Foreskin melanocyte (primary cell): ENCODE measurements at places on chromosomes 1 and 21.

DNA sequence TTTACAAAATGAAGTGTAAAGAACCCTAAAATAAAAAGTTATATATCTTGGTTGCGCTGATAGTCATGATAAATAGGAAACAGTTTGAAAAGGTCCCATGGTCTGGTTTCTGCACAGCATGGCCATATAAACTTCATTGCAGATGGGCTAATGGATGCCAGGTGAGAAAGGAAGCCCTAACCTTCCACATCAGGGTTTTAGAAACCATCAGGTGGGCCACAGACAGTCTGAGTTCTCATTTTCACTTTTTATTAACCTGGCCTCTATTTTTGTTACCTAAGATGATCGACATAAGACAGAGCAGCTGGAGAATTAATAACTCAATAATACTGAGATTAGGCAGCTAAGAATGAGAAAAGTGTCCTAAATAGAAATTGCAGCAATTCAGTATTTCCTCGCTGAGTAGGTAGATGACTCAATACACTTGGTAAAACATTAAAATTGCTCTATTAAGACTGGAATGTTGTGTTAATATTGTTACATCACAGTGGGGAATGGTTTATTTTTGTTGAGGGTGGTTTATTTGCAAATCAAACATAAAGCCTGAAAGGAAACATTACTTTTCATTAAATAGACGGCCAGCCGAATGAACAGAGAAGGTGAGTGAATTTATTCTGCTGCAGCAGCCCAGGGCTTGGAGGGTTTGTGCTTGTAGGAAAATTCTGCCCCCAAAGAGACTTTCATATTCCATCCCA, 21.1 kb downstream of the C1orf21 start:
- DNase-seq = no peak

DNA sequence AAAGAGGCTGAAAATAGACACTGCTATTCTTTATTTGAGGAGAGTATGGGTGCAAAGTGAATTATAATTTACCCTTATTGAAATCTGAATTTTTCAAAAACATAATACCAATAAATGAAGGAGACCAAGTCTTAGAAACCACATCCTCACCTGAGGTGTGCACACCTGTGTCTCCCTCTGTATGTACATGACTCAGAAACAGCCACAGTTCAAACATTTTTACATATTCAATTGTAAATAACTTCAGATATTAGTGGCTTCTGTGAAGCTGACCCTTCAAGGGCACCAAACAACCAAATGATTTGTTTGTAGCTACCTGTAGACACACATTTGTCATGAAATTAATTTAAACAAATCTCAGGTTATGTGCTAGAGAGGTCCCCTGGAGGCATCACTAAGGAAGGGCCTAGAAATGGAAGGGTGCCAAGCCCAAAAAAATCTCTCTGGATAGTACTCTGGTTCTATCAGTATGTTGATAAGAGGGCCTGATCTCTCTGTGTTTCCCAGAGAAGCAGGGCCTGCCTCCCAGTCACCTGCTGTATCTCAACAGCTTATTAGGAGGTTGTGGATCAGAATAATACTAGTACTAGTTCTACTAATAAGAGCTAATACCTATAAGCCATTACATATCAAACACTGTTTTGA, 28.1 kb downstream of the ERI3 start:
- no peak for DNase-seq

DNA sequence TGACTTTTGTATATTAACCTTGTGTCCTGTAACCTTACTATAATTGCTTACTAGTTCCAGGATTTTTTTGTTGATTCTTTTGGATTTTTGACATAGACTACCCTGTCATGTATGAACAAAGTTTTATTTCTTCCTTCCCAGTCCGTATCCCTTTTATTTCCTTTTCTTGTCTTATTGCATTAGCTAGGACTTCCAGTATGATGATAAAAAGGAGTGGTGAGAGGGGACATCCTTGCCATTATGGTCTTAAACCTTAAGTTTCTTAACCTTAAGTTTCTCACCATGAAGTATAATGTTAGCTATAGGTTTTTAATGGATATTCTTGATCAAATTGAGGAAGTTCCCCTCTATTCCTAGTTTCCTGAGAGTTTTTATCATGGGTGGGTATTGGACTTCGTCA, 24.5 kb upstream of the TBX19 start:
- no peak for DNase-seq

GRCh38 chr1:182952677-182953444, at the start of gene SHCBP1L:
SHCBP1L (minus strand) TSS chr1:182953166; CDS start chr1:182953133, 33 bp downstream.
- no peak for DNase-seq

GRCh38 chr1:227869279-227869842, 53.9 kb downstream of the PRSS38 start:
- DNase-seq = no peak

- no peak for DNase-seq
Measured at GRCh38 chr1:243393096-243393495, 137.3 kb downstream of the SDCCAG8 start.

GRCh38 chr1:160997323-160998038, 23.5 kb downstream of the F11R start:
- DNase-seq = no peak

DNA sequence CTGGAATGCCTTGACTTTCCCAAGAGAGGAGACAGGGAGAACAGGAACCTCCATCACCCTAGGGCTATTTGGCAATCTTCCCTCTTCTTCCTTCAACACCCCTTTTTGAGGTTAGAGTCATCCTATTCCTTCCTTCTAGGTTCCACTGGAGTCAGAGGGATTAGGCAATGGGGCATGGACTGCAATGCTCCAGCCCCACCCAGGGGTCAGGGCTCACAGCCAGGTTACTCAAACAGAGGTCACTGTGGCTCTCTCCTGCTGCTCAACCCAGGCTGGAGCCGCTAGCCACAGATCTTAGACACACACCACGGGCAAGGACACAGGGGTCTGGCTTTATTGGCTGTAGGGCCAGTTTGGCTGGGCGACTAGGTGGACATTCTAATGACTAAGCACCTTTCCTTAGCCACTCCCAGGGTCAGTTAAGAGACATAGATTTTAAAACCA, 145.5 kb upstream of the NRIP1 start:
- no peak for DNase-seq

DNA sequence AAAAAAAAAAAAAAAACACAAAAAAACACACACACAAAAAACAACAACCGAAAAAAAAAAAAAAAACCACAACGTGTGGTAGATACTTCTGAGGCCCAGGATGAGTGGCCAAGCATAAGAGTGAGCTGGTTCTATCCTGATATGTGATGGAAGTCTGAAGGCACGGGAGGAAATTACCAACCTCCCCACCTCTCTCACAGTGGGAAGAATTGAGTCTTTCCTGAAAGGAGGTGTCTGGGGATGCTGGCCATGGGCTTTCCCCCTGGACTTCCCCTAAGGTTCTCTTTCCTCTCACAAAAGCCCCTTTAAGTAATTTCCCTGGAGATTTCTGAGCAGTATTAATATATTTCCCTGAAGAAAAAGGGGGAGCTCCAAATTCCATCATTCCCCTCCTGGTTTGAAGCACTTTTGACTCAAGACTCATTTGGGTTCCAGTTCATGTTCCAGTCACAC, 5.2 kb downstream of the TMCC2 start:
- no peak for DNase-seq

DNA sequence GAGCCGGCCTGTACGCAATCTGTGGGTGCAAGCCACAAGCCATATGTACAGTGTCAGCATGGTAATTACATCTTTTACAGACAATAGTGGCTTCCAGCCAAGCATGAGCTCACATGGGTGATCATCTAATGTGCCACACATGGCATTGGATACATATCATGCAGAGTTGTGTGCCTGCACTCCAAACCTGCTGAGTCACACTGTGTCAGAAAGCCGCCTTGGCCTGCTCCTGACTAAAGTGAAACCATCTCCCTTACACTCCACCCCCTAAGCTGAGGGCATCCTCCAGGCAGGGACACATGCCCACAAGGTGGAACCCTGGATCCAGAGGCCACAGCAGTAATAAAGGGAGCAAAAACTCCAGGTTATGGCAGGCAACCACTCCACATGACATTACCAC, 72.5 kb downstream of the KCNT2 start:
- DNase-seq = no peak

DNA sequence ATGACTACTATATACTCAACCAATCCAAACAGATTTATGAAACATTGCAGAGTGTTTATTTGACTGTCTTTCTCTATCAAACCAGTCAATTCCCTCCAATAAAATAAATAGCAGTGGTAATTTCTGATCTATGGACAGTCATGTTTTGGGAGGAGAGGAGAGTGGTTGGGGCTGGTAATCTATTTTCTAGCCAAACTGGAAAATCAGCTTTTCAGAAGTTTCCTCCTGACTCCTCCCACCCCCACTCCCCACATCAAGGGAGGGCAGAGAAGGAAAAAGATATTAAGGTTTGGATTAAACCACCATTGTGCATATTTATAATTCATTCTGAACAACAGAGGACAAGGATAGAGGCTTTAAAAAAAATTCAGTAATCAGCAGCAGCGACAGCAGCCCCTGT, 69.4 kb upstream of the SOX13 start:
- DNase-seq = no peak

DNA sequence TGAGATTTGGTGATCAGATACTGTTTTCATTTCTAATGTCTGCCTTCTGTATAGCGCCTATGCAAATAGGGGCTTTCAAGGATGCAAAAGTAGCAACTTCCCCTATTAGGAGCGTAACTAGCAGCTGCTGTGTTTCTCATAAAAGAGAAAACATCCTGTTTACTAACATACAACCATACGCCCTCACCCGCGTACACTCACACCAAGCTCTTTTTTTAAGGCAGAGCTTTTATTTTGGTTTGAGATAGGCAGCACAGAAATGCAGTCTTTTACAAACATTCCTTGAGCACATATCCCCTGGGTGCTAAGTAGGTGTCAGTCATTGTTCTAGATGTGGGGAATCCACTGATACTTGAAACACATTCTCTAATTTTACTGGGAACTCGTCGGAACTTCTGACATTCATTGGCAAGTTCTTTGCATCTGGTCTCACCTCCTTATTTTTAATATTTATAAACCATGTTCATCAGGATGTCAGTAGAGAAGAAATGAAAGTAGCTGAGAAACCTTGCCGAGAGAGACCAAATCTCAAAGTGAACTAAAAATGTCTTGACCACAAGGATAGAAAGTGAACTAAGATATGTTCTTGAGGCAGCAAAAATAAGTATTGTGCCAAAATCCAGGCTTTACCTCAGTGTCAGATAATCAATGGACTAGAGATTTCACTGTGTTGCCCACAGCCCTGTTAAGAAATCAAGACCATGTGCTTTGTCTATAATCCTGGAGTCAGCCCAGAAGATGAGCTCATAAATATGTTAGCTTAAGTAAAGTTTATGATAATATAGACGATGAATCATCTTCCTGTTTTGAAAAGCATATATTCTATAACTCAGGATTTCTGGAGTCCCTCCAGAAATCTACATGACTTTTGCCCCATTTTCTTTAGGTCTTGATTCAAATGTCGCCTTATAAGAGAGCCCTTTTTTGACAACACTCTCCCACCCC, 350.9 kb downstream of the ST6GALNAC3 start:
- DNase-seq = no peak

DNA sequence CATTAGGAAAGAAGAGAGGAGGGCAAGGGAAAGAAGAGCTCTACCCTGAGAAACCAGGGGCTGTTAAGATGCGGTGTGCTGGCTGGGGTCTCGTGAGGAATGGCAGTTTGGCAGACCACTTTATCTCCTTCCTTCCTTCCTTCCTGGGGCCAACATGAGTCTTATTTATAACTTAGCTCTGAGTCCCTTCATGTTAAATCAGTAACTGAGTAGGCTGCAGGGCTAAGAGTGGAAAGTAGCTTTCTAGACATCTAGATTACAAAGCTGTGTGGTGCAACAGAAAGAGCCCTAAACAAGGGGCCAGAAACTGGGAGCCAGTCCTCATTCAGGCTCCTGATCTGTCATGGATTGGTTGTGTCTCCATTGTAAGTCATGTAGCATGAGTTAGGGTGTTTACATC, 135.4 kb upstream of the DUSP10 start:
- no peak for DNase-seq

- no peak for DNase-seq
Measured at GRCh38 chr1:111234866-111235265, 7.4 kb downstream of the CHI3L2 start.

DNA sequence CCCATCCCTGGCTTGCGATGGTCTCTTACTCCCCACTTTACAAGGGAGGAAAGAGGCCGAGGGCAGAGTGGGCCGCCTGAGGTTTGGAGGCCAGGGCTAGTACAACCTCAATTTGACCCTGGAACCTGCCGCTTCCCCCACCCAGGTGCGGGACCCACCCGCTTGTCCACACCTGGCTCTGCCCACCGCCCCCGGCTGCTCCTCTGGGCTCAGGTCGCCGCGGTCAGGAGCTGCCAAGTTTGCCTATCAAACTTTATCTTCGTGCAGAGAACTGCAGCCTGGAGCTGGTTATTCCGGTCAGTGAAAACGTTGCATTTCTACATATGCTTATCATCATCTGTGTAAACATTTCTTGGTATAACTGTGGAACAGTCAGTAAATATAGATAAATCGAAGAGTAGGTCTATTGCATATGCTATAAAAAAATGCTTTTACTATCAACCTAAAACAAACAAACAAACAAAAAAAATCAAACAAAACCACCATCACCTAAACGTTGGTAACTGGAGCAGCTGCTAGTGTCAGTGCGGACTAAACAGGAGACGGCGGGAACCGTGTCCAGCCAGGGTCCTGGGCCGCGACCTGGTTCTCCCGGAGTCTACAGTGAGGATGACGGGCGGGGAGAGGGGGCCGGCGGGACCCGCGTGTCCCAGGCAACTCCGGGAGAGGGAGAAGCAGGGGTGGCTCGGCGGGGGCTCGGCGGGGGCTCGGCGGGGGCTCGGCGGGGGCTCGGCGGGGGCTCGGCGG, 906 bp upstream of the ADARB1 start:
- no peak for DNase-seq

DNA sequence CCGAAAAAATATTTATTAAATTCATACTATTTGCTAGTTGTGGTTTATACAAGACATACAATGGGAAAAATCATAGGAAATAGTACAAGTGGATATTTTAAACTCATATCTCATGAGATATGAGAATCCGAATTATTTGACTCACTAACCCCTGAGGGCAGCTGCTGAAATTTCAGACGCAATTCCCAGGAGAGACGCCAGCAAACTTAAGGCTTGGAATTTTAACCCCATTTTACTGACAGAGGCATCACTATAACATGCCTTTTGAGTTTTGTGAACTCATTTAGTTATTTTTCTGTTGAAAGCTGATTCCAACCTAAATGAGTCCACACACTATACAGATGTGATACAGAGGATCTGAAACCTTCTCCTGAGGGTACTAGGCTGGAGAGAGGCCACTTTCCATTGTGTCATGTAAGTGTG, 5.9 kb upstream of the MROH9 start:
- peak; percentile 91 for DNase-seq

- DNase-seq = no peak
Measured at GRCh38 chr1:18480315-18481189, at the start of gene KLHDC7A. KLHDC7A (plus strand) TSS chr1:18480930; CDS start chr1:18480982, 52 bp downstream.

DNA sequence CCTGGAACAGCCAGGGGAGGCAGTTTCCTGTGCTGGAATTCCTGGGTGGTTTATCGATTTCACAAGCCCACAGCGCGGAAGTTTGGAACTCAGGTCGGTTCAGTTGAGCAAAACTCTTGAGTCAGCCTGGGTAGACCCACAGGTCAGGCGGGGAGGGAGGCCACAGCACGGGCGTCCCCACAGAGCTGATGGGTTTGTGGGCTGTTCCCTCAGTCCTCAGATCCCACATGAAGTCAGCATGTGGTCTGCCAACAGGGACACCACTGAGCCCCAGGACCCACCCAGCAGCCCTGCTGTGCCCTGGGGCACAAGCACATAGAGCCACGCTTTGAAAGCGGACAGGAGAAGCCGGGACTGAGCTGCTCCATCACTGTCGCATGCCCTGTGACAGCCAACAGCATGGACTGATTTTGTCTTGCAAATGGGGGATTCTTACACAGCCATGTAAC, 17.4 kb downstream of the BMP8A start:
- no peak for DNase-seq

- no peak for DNase-seq
Measured at GRCh38 chr1:165434281-165434680, 10.6 kb downstream of the RXRG start.
